Stimulated activated CD4-positive, alpha-beta T cell treated with anti-CD3 and anti-CD28 coated beads, Interleukin-1b, Interleukin-23, amount 100 ng/mL, for 4 hours (primary cell): ENCODE measurements at places on chromosomes 2 and 18.

GRCh38 chr2:210861038-210861665 lies 304.8 kb downstream of the CPS1 start:
- no peak for DNase-seq

DNA sequence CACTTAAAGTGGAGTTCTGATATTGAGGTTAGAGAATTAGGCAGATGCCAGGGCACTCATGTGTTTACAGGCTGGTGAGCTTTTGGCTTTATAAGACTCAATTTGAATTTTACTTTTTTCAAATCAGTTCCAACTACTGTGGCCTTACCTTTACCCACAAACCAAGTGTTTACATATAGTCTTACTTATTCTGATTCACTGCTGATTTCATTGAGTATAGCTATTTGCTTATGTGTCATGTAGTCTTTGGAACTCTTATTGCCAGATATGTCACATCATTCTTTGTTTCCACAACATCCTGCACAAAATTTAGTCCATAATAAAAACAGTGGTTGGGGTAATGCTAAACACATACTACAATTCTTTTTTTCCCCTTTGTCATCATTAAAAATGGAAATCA lies 96.5 kb downstream of the XIRP2 start:
- DNase-seq = no peak

DNA sequence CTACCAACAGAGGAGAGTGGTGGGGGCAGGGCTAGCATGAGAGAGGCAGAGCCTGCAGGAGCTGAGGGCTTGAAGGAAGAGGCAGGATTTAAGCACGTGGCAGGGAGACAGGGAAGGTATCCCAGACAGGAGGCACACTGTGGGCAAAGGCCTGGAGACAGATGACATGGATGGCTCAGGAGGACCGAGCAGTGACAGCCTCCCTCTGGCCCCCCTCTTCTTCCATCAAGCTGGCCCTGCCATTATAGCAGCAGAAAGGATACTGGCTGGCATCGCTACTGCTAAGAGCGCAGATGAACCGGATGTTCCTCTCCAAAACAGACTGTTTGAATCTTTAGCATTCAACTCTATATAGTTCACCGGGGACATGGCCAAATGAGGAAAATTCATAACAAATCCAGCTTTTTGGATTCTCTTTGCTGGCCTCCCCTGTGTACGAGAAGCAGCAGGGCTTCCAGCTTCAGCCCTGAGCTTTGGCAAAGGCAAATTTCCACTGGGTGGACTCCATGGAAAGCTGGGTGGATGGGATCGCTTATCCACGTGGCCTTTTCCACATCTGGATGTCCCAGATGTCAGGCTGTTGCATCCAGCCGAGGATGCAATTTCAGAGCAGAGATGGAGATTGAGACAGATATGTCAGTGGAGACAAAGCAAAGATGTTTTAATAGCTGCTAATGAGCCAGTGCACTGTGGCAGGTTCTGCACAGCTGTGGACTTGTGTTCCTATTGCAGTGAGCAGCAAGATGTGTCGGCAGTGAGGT lies 36.2 kb downstream of the CAPN13 start:
- no peak for DNase-seq

DNA sequence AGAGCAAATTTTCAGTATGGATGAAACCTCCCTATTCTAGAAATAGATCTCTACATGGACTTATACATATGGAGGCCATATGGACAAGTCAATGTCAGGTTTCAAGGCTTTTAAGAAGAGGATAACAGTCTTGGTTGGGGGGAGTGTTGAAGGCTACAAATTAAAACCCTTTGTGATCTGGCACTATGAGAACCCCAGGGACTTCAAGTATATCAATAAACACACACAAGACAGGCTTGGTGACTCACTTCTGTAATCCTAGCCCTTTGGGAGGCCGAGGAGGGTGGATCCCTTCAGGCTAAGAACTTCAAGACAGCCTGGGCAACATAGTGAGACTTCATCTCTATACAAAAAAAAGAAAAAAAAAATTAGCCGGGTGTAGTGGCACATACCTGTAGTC lies 127.2 kb upstream of the SP5 start:
- no peak for DNase-seq

- no peak for DNase-seq
Observed at GRCh38 chr2:240595381-240596079, 9.0 kb downstream of the CAPN10 start.
